ENCODE measurements at places on chromosomes 7 and 10. TPM values are rescaled to one million over a fixed set of nuclear protein-coding genes. Genes with fewer than 3 reads are reported as not detected.

DNA sequence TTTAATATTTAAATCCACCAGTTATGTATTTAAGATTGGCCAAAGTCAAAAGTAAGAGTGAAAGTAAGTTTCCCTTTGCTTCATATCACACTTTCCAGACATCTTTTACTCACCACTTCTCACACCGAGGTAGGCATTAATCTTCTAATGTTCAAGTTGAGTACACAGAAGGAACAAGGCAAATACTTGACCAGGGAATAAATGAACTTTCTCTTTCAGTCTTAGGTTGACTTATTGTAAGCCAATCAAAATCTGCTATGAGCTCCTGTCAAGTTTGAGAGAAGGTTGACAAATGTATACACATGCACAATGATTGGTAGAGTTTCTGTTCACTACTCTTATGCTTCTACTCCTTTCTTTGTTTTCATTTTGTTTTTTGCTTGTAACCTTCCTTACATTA, 842.5 kb downstream of the REEP3 start:
- H3K27me3 ChIP-seq: no peaks in the 10 kb centered on the region
- H3K4me1 ChIP-seq: no peaks in the 10 kb centered on the region
- no peak overlapping the region for H3K4me3 ChIP-seq

Gene VWDE
- 0.23 TPM for polyA plus RNA-seq

Gene LRRN3
- 5.4 TPM for polyA plus RNA-seq

DNA sequence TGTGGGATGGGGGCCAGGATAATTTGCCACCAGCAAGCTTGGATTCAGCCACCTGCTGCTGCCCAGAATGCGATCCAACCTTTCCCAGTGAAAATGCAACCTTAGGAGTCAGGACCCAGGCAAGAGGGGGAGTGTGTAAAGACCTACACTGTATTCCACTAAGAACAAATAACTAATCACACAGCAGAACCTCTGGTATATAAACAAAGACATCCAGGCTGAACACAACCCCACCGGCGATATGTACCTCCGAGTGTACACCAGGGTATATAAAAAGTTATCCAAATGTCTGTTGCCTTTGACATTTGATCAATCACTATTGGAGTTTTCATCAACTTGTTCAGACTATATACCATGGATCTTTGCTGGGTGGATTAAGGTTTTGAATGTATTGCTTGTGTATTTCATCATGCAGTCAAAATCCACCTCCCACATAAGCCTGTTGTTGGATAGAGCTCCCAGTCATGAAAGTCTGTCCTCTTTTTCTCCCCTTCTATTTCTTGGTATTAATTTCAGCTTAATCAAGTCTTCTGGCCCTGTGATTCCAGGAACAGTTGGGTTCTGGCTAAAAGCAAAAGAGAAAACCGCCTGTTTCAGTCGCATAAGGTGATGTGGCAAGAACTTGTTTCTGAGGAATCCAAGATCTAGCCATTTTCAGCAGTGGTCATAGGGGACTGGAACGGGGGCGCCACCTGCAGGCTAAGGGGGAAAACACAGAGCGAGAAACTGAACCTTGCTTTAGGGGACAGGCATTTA, 290.7 kb downstream of the CCDC3 start:
- peak; percentile 71 for DNase-seq
- H3K36me3 ChIP-seq: no peaks in the 10 kb centered on the region
- no peaks in the 10 kb centered on the region for H3K4me1 ChIP-seq
- H3K27me3 ChIP-seq: no peaks in the 10 kb centered on the region
- no peak overlapping the region for H3K4me3 ChIP-seq
- H3K27ac ChIP-seq: no peak overlapping the region

Gene CEP55
- 6.4 TPM for polyA plus RNA-seq

DNA sequence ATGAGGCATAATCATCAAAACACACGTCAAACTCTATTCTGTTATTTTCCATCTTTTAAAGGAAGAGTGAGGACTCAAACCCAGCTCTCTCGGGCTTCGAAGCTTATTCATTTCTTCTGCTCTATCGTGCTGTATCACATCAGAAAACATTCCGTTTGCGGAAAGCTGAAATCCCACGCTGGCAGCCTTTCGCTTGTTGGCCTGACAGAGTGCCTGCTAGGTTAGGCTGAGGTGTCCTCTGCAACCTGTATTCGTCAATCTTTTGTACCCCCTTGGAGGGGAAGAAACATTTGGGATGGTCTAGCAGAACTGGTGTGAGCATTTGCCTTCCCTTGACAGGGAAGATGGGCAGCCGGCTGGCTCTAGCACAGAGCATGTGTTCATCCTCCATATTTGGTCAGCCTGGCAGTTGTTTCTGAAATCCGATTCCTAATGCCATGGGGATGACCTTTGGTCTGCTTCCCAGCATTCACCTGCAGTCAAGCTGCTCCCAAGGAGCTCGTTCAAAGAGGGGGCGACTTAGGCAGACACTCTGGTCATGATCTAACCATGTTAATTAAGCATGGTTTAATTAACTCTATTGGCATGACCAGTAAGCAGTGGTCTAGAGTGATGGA, 55.2 kb downstream of the TACC2 start:
- H3K27me3 ChIP-seq: no peaks in the 10 kb centered on the region
- H3K36me3 ChIP-seq: no peaks in the 10 kb centered on the region
- no peaks in the 10 kb centered on the region for H3K4me1 ChIP-seq

GRCh38 chr10:114043532-114044246, at the start of gene ADRB1:
ADRB1 (plus strand) TSS chr10:114043866; CDS start chr10:114044133, 267 bp downstream.
- H3K4me3 ChIP-seq: peak within 1 kb of the TSS; percentile 46
- peak; percentile 48 for DNase-seq
- no peak within 1 kb of the TSS for H3K27ac ChIP-seq
- H3K27me3 ChIP-seq: peaks cover 46% of the 10 kb centered on the region

DNA sequence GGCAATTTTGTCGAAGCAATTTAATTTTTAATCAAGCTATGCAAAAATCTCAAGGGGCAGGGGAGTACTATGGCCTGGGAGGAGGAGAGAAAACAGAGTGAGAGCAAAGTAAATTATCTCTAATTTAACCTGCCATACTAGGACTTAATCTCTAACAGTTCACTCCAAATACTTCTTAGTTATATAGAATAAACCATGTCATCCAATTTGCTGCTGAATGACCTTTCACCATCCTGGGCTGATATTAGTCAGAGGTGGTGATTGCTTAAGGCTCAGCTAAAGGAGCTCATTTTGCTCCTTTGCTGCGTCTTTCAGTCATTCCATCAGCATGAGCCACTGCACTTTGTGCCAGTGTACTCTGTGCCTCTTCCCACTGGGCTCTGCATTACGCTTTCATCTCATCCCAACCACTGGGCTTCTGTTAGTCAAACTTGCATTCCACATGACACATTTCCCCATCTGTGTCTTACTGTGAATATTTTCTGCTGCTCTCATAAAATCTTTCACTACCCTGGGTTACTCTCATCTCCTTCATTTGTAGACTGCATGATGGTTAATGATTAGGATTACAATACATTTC, 84.3 kb downstream of the CD36 start:
- DNase-seq: no peak

Gene BTBD16
- polyA plus RNA-seq: 1.2 TPM

DNA sequence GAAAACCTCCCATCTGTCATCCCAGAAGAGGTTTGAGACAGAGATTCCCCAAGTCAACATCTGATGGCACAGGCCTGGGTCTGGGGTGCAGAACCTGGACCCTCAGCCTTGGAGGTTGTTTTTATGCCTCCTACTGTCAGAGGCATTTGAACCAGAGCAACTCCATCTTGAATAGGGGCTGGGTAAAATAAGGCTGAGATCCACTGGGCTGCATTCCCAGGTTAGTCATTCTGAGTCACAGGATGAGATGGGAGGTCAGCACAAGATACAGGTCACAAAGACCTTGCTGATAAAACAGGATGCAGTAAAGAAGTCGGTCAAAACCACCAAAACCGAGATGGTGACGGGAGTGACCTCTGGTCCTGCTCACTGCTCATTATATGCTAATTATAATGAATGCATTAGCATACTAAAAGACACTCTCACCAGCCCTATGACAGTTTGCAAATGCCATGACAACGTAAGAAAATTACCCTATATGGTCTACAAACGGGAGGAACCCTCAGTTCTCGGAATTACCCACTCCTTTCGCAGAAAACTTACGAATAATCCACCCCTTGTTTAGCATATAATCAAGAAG, 92.0 kb downstream of the ITGA8 start:
- H3K27me3 ChIP-seq: no peaks in the 10 kb centered on the region
- H3K4me3 ChIP-seq: no peak overlapping the region
- no peak for DNase-seq
- no peaks in the 10 kb centered on the region for H3K36me3 ChIP-seq
- no peak overlapping the region for H3K27ac ChIP-seq

Gene TFEC
- 5.8 TPM for polyA plus RNA-seq

DNA sequence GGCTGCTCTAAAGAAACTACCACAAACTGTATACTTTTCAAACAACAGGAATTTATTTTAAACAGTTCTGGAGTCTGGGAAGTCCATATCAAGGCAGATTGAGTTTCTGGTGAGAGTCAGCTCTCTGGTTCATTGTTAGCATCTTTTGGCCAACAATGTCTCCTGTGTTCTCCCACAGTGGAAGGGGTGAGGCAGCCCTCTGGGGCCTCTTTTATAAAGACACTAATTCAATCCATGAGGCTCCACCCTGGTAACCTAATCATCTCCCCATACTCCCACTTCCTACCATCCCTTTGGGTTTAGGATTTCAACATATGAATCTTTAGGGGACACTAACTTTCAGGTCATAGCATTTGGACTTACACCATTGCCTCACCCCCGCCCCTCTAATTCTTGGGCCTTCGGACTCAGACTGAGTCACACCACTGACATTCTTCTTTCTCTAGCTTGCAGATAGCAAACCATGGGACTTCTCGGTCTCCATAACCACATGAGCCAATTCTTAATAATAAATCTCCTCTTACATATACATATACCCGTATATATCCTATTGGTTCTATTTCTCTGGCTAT, 64.3 kb upstream of the ANTXRL start:
- no peak overlapping the region for H3K4me3 ChIP-seq
- peaks cover 63% of the 10 kb centered on the region for H3K36me3 ChIP-seq
- peaks cover 30% of the 10 kb centered on the region for H3K4me1 ChIP-seq
- H3K27ac ChIP-seq: no peak overlapping the region

DNA sequence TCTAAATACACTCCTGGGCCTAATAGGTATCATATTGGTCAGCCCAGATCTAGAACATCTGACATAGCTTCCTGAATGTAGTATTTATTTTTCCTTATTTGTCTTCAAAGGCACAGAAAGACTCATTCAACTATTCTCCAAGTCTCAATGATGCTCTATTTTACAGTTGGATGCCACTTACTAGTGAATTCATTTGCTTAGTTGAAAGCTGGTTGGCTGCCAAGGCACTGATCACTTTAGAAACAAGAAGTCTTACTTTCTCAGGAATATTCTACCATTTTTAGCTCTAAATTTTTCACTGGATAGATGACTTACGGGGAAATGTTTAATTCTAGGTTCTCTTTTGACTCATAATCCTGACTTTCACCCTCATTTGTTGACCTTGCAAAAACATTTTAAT, 863.4 kb downstream of the SORCS1 start:
- H3K4me3 ChIP-seq: no peak overlapping the region
- H3K4me1 ChIP-seq: no peaks in the 10 kb centered on the region
- no peak for DNase-seq
- H3K36me3 ChIP-seq: no peaks in the 10 kb centered on the region
- no peak overlapping the region for H3K27ac ChIP-seq
- H3K27me3 ChIP-seq: no peaks in the 10 kb centered on the region

DNA sequence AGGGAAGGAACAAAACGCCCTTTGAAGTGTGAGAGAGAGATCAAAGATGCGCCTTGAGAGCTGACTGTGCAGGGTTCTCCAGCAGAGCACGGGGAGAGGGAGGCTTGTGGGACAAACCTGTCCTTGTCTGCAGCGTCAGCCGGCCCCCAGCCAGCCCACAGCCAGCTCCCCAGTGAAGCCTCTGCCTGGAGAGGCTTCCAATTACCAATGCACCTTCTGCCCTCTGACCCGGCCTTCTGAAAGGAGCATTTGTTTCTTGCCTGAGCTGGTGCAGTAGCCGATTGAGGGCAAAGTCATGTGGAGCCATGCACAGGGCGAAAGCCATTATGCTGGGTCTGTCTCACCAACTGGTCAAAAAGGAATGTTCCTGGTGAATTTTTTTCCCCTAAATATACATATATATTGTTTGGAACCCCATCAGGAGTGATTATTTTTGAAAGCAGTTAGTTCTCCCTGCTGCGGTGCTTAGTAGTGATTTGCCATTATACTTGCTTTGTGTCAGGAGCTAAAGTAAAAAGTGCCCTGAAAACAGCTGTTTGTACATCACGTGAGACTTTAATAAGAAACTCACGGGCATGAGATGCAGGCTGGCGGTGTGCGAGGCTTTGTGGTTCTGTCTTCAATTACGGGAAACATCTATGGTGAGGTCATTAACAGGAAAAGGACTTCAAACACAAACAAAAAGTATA, 268.6 kb downstream of the KLF6 start:
- no peaks in the 10 kb centered on the region for H3K4me1 ChIP-seq
- no peak overlapping the region for H3K4me3 ChIP-seq
- H3K27ac ChIP-seq: no peak overlapping the region
- no peak for DNase-seq

Gene NUTM2E
- polyA plus RNA-seq: 2.5 TPM

Gene PSTK
- 5.0 TPM for polyA plus RNA-seq

DNA sequence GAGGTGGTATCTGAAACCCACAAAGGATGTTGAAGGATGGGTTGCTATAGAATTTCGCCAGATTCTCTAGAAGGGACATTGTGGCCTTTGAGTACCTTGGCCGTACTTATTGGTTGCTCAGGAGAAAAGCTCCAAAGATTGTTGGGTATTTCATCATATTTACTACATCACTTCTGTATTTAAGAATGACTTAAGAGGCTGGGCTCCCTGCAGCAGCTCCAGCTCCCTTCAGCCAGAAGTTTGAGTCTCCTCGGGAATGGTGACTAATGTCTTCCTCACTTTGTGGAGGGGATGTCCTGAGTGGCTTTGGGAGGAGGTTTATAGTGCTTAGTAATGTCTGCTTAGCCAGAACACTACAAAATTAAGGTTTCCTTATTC, 18.1 kb downstream of the MINDY4 start:
- DNase-seq: no peak
- H3K36me3 ChIP-seq: peaks cover 5% of the 10 kb centered on the region
- no peak overlapping the region for H3K4me3 ChIP-seq
- no peaks in the 10 kb centered on the region for H3K4me1 ChIP-seq
- no peaks in the 10 kb centered on the region for H3K27me3 ChIP-seq
- no peak overlapping the region for H3K27ac ChIP-seq

Gene SEMA3C
- 2.8 TPM for polyA plus RNA-seq

- peaks cover 7% of the 10 kb centered on the region for H3K4me1 ChIP-seq
- no peak overlapping the region for H3K27ac ChIP-seq
- no peak for DNase-seq
- no peaks in the 10 kb centered on the region for H3K36me3 ChIP-seq
- H3K4me3 ChIP-seq: no peak overlapping the region
Measured at GRCh38 chr7:151508991-151509390, 10.7 kb downstream of the RHEB start.

- H3K4me3 ChIP-seq: no peak overlapping the region
- no peaks in the 10 kb centered on the region for H3K36me3 ChIP-seq
- H3K27me3 ChIP-seq: no peaks in the 10 kb centered on the region
- DNase-seq: no peak
Measured at GRCh38 chr7:120442838-120443237, 169.9 kb downstream of the KCND2 start.
